ENCODE measurements at places on chromosomes 1 and 21.

- DNase-seq: no peak
Observed at GRCh38 chr1:105427543-105427942, 1628.9 kb upstream of the PRMT6 start.

- no peak for DNase-seq
Observed at GRCh38 chr1:198681252-198681651, 42.4 kb downstream of the PTPRC start.

DNA sequence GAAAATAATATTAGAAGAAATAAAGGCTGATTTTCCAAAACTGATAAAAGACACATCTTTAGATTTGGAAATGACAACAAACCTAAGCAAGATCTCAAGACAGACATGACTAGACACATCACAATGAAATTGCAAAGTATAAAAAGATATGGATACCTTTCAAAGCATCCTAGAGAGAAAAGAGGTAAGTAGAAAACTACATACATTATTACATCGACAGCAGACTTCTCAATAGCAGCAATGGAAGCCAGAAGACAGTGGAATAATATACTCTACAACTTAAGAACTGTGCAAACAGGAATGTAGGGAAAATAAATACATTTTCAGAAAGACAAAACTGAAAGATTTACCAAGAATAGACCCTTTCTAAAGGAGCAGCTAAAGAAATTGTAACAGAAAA, 50.2 kb downstream of the DENND1B start:
- no peak for DNase-seq

DNA sequence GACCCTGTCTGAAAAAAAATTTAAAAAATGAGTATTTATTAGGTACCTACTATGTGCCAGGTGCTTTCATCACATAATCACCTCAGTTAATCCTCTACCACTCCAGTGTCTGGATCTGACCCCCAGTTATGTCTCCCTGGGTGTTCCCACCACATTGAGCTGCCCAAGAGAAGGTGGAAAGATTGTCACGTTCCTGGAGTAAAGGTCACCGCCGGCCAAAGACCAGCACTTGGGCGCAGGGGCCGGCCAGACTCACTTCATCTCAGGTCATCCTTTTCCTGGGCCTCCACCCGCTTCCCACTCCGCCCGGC, 714 bp downstream of the PYCR2 start:
- no peak for DNase-seq

DNA sequence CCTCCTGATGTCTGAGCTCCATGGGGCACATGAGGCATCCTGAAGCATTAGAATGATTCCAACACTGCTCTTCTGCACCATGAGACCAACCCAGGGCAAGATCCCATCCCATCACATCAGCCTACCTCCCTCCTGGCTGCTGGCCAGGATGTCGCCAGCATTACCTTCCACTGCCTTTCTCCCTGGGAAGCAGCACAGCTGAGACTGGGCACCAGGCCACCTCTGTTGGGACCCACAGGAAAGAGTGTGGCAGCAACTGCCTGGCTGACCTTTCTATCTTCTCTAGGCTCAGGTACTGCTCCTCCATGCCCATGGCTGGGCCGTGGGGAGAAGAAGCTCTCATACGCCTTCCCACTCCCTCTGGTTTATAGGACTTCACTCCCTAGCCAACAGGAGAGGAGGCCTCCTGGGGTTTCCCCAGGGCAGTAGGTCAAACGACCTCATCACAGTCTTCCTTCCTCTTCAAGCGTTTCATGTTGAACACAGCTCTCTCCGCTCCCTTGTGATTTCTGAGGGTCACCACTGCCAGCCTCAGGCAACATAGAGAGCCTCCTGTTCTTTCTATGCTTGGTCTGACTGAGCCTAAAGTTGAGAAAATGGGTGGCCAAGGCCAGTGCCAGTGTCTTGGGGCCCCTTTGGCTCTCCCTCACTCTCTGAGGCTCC, 11.1 kb upstream of the RASSF5 start:
- DNase-seq: no peak

- no peak for DNase-seq
Observed at GRCh38 chr21:37005548-37006485, 685 bp upstream of the RIPPLY3 start.

- no peak for DNase-seq
Observed at GRCh38 chr1:90761781-90762589, 44.9 kb upstream of the BARHL2 start.

GRCh38 chr1:59898927-59899326, 27.6 kb downstream of the CYP2J2 start:
- DNase-seq: no peak

- DNase-seq: no peak
Observed at GRCh38 chr1:6260961-6261614, at the start of gene GPR153. Gene GPR153, minus strand, starts transcription at chr1:6261098. Its CDS starts 6,193 bp downstream, at chr1:6254905.
